ENCODE measurements at places on chromosomes 1 and 21. TPM values are rescaled to one million over a fixed set of nuclear protein-coding genes. Genes with fewer than 3 reads are reported as not detected.

Gene LAMB3
- total RNA-seq, result 1,572 TPM

Gene TSACC
- total RNA-seq, result 3.6 TPM

Gene INSRR
- total RNA-seq, result not detected

Gene ZNF648
- total RNA-seq, result not detected

Gene MROH7
- total RNA-seq, result not detected

Gene DTL
- total RNA-seq, result 20.2 TPM

Gene ACTL8
- 0.23 TPM for total RNA-seq

Gene HSD3B1
- total RNA-seq, result not detected

Gene HSD3B2
- total RNA-seq, result not detected

Gene KMO
- total RNA-seq, result 1.8 TPM

Gene VSIG8
- not detected for total RNA-seq

Gene CNKSR1
- 31.0 TPM for total RNA-seq

Gene PLA2G2F
- not detected for total RNA-seq

Gene B3GALT5
- not detected for total RNA-seq

Gene GIPC2
- total RNA-seq, result not detected

Gene OR2T29
- total RNA-seq, result not detected

Gene MMEL1
- total RNA-seq, result not detected

Gene EFNA1
- total RNA-seq, result 42.3 TPM

Gene IFI16
- total RNA-seq, result 139 TPM

Gene CASZ1
- total RNA-seq, result 13.2 TPM

Gene TRAF3IP3
- not detected for total RNA-seq

Gene CYP4Z1
- total RNA-seq, result not detected

Gene AHCTF1
- total RNA-seq, result 112 TPM

Gene SH2D1B
- not detected for total RNA-seq

Gene TMPRSS2
- total RNA-seq, result not detected

Gene SNX7
- 22.8 TPM for total RNA-seq

Gene CD5L
- total RNA-seq, result not detected

Gene LHX8
- not detected for total RNA-seq

Gene CTH
- total RNA-seq, result 3.4 TPM

Gene S100A14
- 332 TPM for total RNA-seq

Gene MTOR
- total RNA-seq, result 45.9 TPM

Gene AADACL4
- total RNA-seq, result not detected

Gene HNRNPCL4
- not detected for total RNA-seq

Gene TMEM269
- 0.17 TPM for total RNA-seq

Gene DHRS3
- total RNA-seq, result 1.5 TPM

Gene CDA
- total RNA-seq, result not detected

Gene IVL
- total RNA-seq, result 0.33 TPM

Gene MOV10
- total RNA-seq, result 54.9 TPM

Gene FAM72D
- total RNA-seq, result 11.9 TPM

Gene MATN1
- 0.47 TPM for total RNA-seq
